ENCODE measurements at places on chromosomes 3 and 15. TPM values are rescaled to one million over a fixed set of nuclear protein-coding genes. Genes with fewer than 3 reads are reported as not detected.

GRCh38 chr3:55474213-55474632, 12.9 kb downstream of the WNT5A start:
- H3K4me3 ChIP-seq: no peak overlapping the region
- peaks cover 6% of the 10 kb centered on the region for H3K36me3 ChIP-seq
- peak; percentile 71 for DNase-seq
- peaks cover 17% of the 10 kb centered on the region for H3K27me3 ChIP-seq

DNA sequence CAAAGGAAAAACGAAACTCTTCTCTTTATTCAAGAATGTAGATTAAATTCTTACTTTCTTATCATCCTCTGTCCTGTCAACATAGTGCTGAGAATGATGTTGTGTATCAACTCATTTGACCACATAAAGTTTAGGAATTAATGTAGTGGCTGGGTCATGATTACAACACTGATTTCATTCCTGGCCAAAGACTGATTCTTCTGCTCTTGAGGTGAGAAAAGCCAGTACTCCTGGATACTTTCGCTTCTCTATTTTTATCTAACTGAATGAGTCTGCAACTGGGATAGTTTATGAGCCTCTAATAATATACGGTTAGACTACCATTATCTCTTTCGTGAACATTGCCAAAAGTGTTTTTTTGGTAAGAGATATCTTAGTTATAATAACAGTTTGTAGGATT, 173.0 kb downstream of the LPP start:
- H3K4me1 ChIP-seq: no peaks in the 10 kb centered on the region
- DNase-seq: no peak
- H3K36me3 ChIP-seq: no peaks in the 10 kb centered on the region
- H3K4me3 ChIP-seq: no peak overlapping the region
- no peaks in the 10 kb centered on the region for H3K27me3 ChIP-seq

GRCh38 chr3:144593881-144594280, 622.3 kb downstream of the DIPK2A start:
- H3K27ac ChIP-seq: no peak overlapping the region
- H3K36me3 ChIP-seq: no peaks in the 10 kb centered on the region
- H3K4me1 ChIP-seq: no peaks in the 10 kb centered on the region
- H3K4me3 ChIP-seq: no peak overlapping the region
- DNase-seq: no peak

DNA sequence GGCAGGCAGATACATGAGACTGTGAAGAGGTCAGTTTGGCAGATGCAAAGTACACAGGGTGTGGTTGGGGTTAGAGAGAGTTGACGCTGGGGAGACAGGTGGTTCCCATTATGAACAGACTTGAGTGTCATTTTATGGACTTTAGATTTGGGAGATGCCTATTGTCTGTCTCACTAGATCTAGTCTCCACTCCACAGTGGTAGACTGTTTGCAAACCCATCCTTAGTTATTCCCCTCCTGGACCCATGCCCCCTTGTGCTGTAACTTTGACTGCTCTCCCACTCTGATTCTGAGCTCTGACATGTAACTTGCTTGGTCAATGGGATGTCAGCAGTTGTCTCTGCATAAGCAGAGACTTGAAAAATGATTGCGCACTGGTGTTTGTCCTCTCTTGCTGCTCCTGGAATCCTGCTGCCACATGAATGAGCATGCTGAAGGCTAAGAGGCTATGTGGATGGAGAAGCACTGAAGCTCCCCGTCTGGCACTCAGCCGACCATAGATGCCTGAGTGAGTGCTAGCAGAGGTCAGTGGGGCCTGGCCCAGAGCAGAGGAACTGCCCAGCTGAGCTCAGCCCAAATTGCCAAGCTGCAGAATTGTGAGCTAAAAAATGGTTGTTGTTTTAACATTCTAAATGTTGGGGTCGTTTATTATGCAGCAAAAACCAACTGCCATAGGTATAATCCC, 88.2 kb downstream of the FAM43A start:
- H3K27me3 ChIP-seq: no peaks in the 10 kb centered on the region
- no peak for DNase-seq
- H3K4me1 ChIP-seq: peaks cover 11% of the 10 kb centered on the region

GRCh38 chr15:51198701-51199232, 104.1 kb upstream of the TNFAIP8L3 start:
- no peaks in the 10 kb centered on the region for H3K36me3 ChIP-seq
- H3K27ac ChIP-seq: no peak overlapping the region
- no peak overlapping the region for H3K4me3 ChIP-seq
- no peak for DNase-seq

GRCh38 chr15:28967066-28967465, 81.3 kb downstream of the APBA2 start:
- no peaks in the 10 kb centered on the region for H3K27me3 ChIP-seq
- no peaks in the 10 kb centered on the region for H3K4me1 ChIP-seq
- DNase-seq: no peak
- H3K27ac ChIP-seq: no peak overlapping the region

Gene CADM2
- not detected for total RNA-seq

DNA sequence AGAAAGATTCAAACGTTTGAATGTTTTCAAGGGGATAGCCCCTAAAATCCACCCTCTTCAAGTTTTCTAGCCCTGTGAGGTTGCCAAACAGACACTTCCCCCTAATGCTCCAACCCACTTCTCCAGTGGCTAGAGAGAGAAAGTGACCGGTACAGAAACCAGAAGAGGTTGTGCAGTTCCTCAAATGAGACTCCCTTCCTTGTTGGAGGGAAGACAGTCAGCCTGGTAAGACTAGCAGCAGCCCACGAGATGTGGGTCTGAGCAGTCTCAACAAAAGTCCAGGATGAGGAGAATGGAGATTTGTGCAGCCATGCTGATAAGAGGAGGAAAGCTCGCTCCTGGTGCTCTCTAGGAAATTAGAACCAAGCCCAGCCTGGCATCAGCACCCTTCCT, 222.8 kb upstream of the TPRG1 start:
- no peak overlapping the region for H3K4me3 ChIP-seq
- peak; percentile 42 for DNase-seq

Gene ACKR4
- 16.7 TPM for total RNA-seq

DNA sequence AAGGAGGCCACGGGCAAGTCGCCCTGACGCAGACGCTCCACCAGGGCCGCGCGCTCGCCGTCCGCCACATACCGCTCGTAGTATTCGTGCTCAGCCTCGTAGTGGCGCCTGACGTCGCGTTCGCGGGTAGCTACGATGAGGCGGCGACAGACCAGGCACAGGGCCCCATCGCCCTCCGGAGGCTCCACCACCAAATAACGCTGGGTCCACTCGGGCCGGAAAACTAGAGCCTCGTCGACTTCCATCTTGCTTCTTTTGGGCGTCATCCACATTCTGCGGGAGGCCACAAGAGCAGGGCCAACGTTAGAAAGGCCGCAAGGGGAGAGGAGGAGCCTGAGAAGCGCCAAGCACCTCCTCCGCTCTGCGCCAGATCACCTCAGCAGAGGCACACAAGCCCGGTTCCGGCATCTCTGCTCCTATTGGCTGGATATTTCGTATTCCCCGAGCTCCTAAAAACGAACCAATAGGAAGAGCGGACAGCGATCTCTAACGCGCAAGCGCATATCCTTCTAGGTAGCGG, at the start of gene EPM2AIP1:
Gene EPM2AIP1, minus strand, starts transcription at position 326 of the 520 bp plus-strand sequence. Its CDS starts 54 bp downstream, at position 272.
- H3K4me3 ChIP-seq: peak within 1 kb of the TSS; percentile 65
- H3K4me1 ChIP-seq: peaks cover 55% of the 10 kb centered on the region
- H3K36me3 ChIP-seq: peaks cover 17% of the 10 kb centered on the region
- H3K27ac ChIP-seq: peak within 1 kb of the TSS; percentile 99
- no peak for DNase-seq

GRCh38 chr3:196008387-196008786, 73.5 kb downstream of the TFRC start:
- H3K27ac ChIP-seq: no peak overlapping the region
- no peaks in the 10 kb centered on the region for H3K4me1 ChIP-seq
- no peaks in the 10 kb centered on the region for H3K27me3 ChIP-seq

Gene PLSCR5
- total RNA-seq: not detected

DNA sequence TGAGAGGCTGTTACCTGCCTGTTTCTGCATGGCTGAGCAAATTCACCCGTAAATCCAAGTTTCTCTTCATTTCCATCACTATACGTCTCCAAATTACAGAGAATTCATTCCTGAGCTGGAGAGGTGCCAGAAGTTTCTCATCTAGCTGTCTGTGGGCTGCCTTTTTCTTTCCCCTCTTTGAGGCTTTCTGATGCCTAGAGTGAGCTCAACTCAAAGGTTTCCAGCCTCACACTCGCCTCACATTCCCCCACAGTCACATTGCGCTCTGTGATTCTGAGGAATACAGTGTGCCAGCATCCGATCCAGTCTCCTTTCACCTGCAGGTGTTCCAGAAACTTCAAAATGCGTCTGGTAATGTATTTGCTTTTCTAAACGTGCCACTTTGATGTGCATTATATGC, 267.2 kb downstream of the MFSD1 start:
- no peaks in the 10 kb centered on the region for H3K27me3 ChIP-seq
- no peak within 1 kb of the TSS for H3K27ac ChIP-seq
- H3K4me1 ChIP-seq: no peaks in the 10 kb centered on the region
- no peak within 1 kb of the TSS for H3K4me3 ChIP-seq
- no peak for DNase-seq

Gene MITF
- 26.4 TPM for total RNA-seq

- H3K4me3 ChIP-seq: no peak overlapping the region
- H3K4me1 ChIP-seq: no peaks in the 10 kb centered on the region
- H3K27me3 ChIP-seq: no peaks in the 10 kb centered on the region
- no peak overlapping the region for H3K27ac ChIP-seq
Measured at GRCh38 chr3:184908859-184909258, 96.9 kb downstream of the VPS8 start.

DNA sequence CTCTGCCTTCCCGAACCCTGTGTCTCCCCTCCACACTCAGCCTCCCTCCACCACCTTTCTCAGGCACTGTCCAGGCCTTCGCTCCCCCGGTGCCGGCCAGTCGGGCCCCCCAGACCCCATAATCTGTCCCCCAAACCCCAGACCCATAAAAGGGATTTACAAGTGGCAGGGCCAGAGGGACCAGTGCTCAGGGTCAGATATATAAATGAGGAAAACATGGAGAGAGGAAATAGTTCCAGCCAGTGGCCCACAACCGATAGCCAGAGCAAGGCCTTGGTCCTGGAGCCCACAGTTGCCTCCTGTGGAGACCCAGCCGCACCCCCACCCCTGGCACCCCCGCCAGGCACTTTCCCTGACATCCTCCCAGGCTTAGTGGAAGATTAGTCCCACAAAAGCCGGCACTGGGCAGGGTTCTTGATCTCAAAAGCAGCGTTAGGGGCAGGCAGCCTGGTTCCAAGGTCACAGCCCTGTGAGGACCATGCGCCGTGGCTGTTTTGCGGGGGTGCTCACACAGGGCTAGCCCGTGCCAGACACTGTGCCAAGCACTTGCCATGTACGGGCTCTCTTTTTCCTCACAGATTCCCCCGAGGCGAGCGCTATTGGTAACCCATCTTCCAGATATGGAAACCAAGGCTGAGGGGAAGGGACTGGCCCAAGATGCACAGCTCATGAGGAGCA, 1.1 kb upstream of the PLXND1 start:
- peak overlapping the region; percentile 52 for H3K4me3 ChIP-seq
- H3K27ac ChIP-seq: peak overlapping the region; percentile 88
- peaks cover 18% of the 10 kb centered on the region for H3K27me3 ChIP-seq
- peaks cover 75% of the 10 kb centered on the region for H3K4me1 ChIP-seq
- no peaks in the 10 kb centered on the region for H3K36me3 ChIP-seq
- no peak for DNase-seq

- H3K36me3 ChIP-seq: no peaks in the 10 kb centered on the region
- no peak overlapping the region for H3K27ac ChIP-seq
- DNase-seq: no peak
- no peak overlapping the region for H3K4me3 ChIP-seq
- no peaks in the 10 kb centered on the region for H3K4me1 ChIP-seq
- H3K27me3 ChIP-seq: no peaks in the 10 kb centered on the region
Measured at GRCh38 chr3:165544432-165544831, 292.8 kb downstream of the BCHE start.

DNA sequence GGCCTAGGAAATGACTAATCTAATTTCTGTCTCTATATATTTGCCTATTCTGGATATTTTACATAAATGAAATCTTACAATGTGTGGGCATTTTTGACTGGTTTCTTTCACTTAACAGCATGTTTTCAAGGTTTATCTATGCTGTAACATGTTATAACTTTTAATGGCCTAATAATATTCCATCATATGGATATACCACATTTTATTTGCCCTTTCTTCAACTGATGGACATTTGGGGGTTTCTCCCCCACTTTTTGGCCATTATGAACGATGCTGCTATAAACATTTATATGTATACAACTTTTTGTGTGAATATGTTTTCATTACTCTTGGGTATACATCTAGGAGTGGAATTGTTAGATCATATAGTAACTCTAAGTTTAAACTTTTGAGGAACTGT, 357.3 kb upstream of the ADAMTS9 start:
- H3K4me1 ChIP-seq: no peaks in the 10 kb centered on the region
- no peaks in the 10 kb centered on the region for H3K36me3 ChIP-seq
- H3K27me3 ChIP-seq: no peaks in the 10 kb centered on the region
- no peak overlapping the region for H3K27ac ChIP-seq

DNA sequence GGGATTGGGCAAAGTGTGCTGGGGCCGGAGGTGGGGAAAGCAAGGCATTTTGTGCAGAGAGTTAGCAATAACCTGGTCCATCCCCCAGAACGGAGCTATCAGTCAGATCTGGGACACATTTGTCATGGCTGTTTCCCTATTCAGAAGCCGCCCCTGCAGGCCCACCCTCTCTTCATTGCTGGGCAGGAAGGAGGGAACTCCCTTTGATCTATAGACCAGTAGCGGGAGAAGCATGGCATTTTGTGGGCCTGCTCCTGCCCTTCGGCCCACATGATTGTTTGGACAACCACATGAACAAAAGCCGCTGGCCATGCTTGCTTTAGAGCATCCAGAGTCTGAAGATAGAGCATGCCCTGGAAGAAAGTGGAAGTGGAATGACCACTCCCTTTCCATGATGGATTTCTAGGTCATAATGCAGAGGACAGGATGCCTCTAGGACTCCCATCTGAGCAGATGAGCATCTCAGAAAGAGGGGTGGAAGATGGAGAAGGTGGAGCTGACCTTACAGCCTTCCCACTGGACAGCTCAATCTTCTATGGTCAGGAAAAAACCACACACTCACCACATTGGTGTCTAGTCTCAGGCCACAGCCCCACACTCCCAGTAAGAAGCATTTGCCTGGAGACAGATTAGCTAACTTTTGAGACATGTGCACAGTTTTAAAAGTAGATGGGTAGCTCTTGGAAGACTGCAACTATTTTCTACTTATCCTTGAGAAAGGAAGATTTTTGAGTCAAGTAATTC, 11.9 kb upstream of the LRTM1 start:
- no peak overlapping the region for H3K4me3 ChIP-seq
- peaks cover 8% of the 10 kb centered on the region for H3K27me3 ChIP-seq
- no peaks in the 10 kb centered on the region for H3K4me1 ChIP-seq
- no peak for DNase-seq
- H3K36me3 ChIP-seq: no peaks in the 10 kb centered on the region

GRCh38 chr15:87877822-87878542, 378.6 kb downstream of the NTRK3 start:
- DNase-seq: no peak
- no peaks in the 10 kb centered on the region for H3K4me1 ChIP-seq
- H3K27me3 ChIP-seq: no peaks in the 10 kb centered on the region
